Gastroesophageal sphincter (tissue), 4 donors: ENCODE measurements at places on chromosomes 6 and 20.

DNA sequence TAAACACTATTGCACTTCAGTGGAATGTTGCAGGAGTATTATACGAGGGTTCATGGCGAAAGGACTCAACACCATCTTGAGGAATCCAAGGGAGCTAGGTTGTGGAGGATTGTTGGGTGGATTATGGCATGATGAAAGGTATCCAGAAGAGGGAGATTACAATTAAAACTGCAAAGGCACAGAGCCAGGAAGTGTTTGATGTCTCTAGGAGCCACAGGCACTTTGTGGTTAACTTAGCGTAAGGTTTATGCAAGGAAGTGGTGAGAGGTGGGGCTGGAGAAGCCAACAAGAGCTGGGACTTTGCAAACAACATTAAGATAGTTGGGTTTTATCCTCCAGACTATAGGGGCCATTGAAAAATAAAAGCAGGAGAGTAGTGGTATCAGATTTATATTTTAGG lies 86.6 kb upstream of the TPD52L1 start:
- H3K4me3 ChIP-seq, result no peak overlapping the region
- peaks cover 8% of the 10 kb centered on the region for H3K36me3 ChIP-seq
- ATAC-seq, result no peak

- ATAC-seq, result no peak
- no peak overlapping the region for H3K27ac ChIP-seq
- H3K36me3 ChIP-seq, result no peaks in the 10 kb centered on the region
- H3K27me3 ChIP-seq, result no peaks in the 10 kb centered on the region
- no peaks in the 10 kb centered on the region for H3K4me1 ChIP-seq
Observed at GRCh38 chr20:18360635-18361034, 72.3 kb downstream of the ZNF133 start.

DNA sequence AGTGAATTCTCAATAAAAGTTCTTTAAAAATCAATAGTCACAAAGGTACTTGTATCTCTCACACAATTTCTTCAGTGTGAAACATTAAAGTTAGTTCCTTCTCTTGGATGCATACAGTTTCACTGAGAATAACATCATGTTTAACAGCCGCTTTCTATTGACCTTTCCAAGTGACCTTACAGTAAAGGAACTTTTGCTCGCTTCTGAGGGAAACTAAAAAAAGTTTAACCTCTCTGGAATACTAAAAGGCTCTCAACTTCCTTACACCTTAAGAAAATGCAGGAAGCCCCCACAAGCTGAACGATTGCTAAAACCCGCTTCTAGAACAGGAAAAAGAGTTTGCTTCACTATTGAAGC lies 1.3 kb downstream of the RRAGD start:
- H3K4me1 ChIP-seq, result peaks cover 31% of the 10 kb centered on the region
- H3K27me3 ChIP-seq, result no peaks in the 10 kb centered on the region
- peak overlapping the region; percentile 93 for H3K4me3 ChIP-seq
- no peaks in the 10 kb centered on the region for H3K36me3 ChIP-seq
- ATAC-seq, result no peak
- H3K27ac ChIP-seq, result peak overlapping the region; percentile 89

DNA sequence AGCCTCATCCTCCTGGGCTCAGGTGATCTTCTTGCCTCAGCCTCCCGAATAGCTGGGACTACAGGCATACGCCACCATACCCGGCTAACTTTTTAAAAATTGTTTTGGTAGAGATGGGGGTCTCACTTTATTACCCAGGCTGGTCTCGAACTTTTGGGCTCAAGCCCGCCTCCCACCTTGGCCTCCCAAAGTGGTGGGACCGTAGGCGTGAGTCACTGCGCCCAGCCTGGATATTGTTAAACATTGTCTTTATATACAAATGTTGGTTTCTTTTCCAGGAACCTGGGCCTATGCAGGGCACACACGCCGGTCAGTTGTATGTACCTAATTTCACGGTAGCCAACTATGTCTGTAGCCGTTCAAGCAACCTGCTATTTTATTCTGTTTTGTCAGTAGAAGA lies 60.1 kb downstream of the SYNJ2 start:
- H3K4me1 ChIP-seq, result peaks cover 9% of the 10 kb centered on the region
- no peak overlapping the region for H3K4me3 ChIP-seq
- H3K36me3 ChIP-seq, result no peaks in the 10 kb centered on the region
- H3K27ac ChIP-seq, result peak overlapping the region; percentile 80
- H3K27me3 ChIP-seq, result no peaks in the 10 kb centered on the region

DNA sequence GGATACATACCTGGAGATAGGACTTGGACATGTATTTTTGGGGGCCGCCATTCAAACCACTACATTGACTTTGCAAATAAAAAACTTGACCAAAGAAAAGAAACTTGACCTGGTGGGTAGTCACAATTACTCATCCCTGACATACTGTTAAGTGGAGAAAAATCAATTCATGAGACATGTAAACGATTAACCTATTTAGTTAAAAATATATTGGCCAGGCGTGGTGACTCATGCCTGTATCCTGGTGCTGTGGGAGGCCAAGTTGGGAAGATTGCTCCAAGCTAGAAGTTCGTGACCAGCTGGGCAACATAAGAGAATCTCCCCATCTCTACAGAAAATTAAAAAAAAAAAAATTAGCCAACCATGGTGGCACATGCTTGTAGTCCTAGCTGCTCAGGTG lies 2.5 kb upstream of the SRSF12 start:
- H3K4me1 ChIP-seq, result peaks cover 22% of the 10 kb centered on the region
- no peak for ATAC-seq
- no peak overlapping the region for H3K4me3 ChIP-seq
- no peaks in the 10 kb centered on the region for H3K27me3 ChIP-seq

DNA sequence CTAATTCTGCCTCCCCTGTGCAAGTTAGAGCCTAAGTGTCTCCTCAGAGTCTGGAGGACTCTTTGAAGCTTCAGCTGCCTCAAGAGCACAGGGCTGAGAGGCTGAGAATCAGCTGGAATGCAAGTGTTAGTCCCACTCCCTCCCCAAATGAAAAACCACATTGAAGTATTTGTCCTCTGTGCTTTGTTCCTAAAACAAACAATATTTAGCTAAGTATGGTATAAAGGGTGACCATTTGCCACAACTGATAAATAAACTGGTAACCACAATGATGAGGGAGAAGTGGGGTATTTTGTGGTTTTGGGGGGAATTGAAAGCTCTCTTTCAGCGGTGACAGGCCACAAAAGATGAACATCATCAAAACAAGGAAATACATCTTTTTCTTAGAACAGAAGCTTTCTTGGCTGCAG lies 91.7 kb upstream of the HDDC2 start:
- H3K27ac ChIP-seq, result no peak overlapping the region
- H3K36me3 ChIP-seq, result no peaks in the 10 kb centered on the region
- H3K27me3 ChIP-seq, result no peaks in the 10 kb centered on the region
- no peak overlapping the region for H3K4me3 ChIP-seq
- ATAC-seq, result no peak

GRCh38 chr20:32505723-32506473 lies 79.2 kb downstream of the NOL4L start:
- no peak overlapping the region for H3K27ac ChIP-seq
- ATAC-seq, result no peak
- no peak overlapping the region for H3K4me3 ChIP-seq
- H3K36me3 ChIP-seq, result no peaks in the 10 kb centered on the region
- H3K4me1 ChIP-seq, result no peaks in the 10 kb centered on the region
- no peaks in the 10 kb centered on the region for H3K27me3 ChIP-seq

- peaks cover 47% of the 10 kb centered on the region for H3K36me3 ChIP-seq
- H3K4me1 ChIP-seq, result no peaks in the 10 kb centered on the region
- H3K27ac ChIP-seq, result no peak overlapping the region
- no peak overlapping the region for H3K4me3 ChIP-seq
- no peaks in the 10 kb centered on the region for H3K27me3 ChIP-seq
Observed at GRCh38 chr6:125974214-125974866, 12.0 kb upstream of the TRMT11 start.

DNA sequence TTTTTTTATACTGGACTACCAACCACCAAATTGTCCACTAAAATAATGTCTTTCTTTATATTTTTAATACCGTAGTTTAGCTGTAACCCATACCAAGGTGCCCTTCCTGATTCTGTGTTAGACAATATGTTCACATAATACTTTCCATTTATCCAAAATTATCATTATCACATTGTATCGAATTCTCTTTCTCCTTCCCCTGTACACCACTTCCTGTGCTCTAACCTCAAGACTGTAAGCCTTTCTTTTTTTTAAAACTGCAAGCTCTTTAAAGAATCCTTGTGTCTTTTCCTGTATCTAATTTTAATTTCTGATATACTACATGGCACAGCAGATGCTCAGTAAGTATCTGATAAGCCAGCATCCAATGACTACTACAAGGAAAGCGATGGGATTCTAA lies 917.5 kb downstream of the EYS start:
- H3K27ac ChIP-seq, result no peak overlapping the region
- H3K27me3 ChIP-seq, result no peaks in the 10 kb centered on the region
- H3K4me1 ChIP-seq, result no peaks in the 10 kb centered on the region
- H3K36me3 ChIP-seq, result no peaks in the 10 kb centered on the region

DNA sequence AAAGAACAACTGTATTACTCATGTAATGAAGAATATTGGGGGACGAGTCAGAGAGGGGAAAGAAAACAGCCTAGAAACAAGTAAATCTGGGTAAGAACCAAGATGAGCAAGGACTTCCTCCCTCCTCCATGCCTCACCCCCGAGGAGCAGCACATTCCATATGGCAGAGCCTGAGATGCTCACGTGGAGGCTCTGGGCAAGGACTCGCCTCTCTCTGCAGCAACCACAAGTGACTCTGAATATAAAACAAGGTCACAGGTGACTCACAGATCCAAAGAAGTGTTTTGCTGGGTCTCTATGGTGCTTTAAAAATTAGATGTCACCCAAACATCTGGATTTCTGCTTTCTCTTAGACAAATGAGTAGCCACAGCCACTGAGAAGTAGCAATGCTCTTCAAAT lies 453.0 kb upstream of the SULF2 start:
- no peaks in the 10 kb centered on the region for H3K27me3 ChIP-seq
- no peaks in the 10 kb centered on the region for H3K36me3 ChIP-seq
- H3K4me1 ChIP-seq, result no peaks in the 10 kb centered on the region
- ATAC-seq, result no peak
- H3K27ac ChIP-seq, result peak overlapping the region; percentile 18

DNA sequence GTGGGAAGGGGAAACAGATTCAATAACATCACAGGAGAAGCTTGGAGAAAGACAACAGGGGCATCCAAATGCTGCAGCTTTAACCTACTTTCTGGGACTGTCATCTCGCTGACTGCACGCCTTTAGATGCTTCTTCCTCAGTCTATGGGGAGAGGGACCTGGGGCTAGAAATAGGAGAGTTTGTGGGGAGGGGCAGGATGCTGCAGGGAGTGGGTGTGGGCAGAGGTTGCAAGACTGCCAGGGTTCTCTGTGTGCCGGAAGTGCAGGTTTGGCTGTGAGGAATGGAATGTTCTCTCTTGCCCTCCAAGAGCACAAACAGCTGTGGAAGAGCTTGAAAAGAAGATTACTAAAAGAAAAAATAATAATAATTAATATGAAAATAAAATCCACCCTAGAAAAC lies 93.2 kb downstream of the FOXO3 start:
- peak; percentile 78 for ATAC-seq
- H3K36me3 ChIP-seq, result no peaks in the 10 kb centered on the region
- H3K27me3 ChIP-seq, result no peaks in the 10 kb centered on the region

- H3K27me3 ChIP-seq, result peaks cover 12% of the 10 kb centered on the region
- no peaks in the 10 kb centered on the region for H3K4me1 ChIP-seq
- no peak overlapping the region for H3K4me3 ChIP-seq
- no peak for ATAC-seq
- no peaks in the 10 kb centered on the region for H3K36me3 ChIP-seq
Observed at GRCh38 chr6:31169123-31169857, 1.2 kb downstream of the POU5F1 start.

DNA sequence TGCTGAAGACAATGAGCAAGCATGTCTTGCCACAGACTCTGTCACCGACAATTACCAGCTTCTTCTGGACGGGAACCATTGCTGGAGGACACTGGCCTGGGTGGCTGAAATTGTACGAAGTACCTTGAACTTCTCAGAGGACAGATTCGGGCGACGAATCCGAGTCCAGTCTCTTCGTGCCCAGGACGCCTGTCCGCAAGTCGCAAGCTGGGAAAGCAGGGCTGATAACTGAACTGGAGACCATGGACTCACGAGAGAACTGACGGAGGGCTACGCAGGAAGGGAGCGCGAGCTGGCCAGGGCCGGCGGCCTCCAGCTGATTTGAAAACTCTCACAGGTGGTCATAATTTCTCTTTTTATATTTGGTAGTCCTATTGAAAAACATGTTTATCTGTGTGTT lies 1229.5 kb upstream of the MAP3K7 start:
- no peak overlapping the region for H3K4me3 ChIP-seq
- no peaks in the 10 kb centered on the region for H3K36me3 ChIP-seq
- H3K27ac ChIP-seq, result no peak overlapping the region
- H3K27me3 ChIP-seq, result no peaks in the 10 kb centered on the region

DNA sequence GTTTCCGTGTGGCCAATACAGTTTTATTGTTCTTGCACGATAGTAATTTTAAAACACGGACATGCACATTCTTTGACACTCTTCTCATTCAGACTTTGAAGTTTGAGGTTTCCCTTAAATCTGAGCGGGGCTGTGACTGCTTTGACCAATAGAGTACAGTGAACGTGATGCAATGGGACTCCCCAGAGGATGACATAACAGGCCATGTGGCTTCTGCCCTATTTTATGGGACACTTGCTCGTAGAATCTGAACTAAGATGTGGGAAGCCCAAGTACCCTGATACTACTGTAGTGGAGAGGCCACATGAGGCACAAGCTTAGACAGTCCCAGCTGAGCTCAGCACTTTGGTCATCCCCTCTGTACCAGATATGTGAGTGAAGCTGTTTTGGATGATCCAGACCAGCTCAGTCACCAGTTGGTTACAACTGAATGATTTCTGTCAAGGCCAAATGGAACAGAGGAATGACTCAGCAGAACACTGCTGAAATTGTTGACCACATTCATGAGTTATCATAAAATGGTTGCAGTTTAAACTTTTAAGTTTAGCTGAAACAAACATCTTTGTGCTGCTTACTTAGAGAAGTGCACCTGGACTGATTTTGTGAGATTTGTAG lies 279.4 kb downstream of the RFPL4B start:
- H3K4me1 ChIP-seq, result no peaks in the 10 kb centered on the region
- no peaks in the 10 kb centered on the region for H3K36me3 ChIP-seq
- no peak overlapping the region for H3K27ac ChIP-seq
- no peak overlapping the region for H3K4me3 ChIP-seq
- peak; percentile 39 for ATAC-seq

DNA sequence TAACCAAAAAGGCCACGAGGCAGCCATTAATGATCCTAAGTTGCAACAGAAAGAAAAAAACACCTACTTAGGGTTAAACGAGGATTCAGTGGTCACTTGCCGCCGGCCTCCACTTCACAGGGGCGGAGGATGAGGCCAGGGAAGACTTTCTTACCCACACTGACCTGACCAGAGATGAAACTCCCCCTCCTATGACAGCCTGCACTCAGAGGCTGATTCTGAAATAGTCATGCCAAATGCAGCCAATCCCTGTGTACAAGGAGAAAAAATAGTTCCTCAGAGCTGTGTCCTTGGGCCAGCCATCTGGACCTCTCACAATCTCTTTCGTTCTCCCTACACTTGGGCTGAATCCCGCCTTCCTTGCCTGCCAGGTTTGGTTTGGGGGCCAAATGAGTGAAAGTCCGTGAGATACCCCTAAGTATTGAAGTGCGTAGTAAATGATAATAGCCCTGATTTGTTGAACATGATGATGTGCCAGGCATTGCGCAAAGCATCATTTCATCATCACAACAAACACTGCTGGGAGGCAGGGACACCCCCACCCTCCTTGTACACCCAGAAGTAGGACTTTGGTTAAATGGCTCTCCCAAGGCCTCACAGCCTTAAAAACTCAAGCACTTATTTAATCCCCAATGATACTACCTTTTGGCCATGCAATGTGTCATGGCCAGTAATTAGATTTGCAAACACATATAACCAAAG lies 3.2 kb upstream of the IRF4 start:
- peaks cover 23% of the 10 kb centered on the region for H3K4me1 ChIP-seq
- no peaks in the 10 kb centered on the region for H3K36me3 ChIP-seq
- ATAC-seq, result peak; percentile 36
- H3K27me3 ChIP-seq, result peaks cover 93% of the 10 kb centered on the region
